Activated CD4-positive, alpha-beta T cell treated with anti-CD3 and anti-CD28 coated beads for 24 hours (primary cell): ENCODE measurements at places on chromosomes 1 and 21.

GRCh38 chr1:185939142-185939541 lies 205.0 kb downstream of the HMCN1 start:
- no peak for DNase-seq

- DNase-seq = no peak
These were observed 758 bp downstream of the TATDN3 start for GRCh38 chr1:212792396-212792908.

DNA sequence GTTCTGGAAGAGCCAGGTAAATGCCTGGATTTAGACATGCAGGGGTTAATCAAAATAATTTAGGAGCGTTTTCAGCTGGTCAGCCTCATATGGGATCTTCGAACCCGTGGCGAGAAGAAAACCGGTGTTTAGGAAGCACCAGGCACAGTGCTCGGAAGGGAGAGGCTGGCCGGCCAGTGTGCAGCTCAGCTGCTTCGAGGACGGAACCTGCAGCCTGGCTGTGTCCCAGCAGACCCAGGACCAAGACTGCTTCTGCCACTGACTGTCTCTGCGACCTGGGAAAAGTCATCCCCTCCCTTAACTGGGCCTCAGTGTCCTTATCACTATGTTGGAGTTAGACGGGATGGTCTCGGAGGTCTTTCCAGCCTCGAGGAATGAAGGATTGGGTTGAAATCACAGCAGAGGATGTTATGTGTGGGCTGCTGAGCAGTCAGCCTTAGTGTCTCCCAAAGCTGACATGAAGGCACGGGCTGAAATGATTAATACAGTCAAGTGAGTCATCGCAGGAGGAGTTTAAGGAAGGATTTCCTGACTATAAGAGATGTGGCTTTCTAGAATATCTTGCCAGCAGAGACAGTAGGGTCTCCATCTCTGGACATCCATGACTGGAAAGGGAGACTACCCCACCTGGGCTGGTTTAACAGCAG lies 20.8 kb downstream of the PPFIA4 start:
- DNase-seq = no peak

- no peak for DNase-seq
These were observed 62.8 kb downstream of the DTL start for GRCh38 chr1:212098310-212098709.

DNA sequence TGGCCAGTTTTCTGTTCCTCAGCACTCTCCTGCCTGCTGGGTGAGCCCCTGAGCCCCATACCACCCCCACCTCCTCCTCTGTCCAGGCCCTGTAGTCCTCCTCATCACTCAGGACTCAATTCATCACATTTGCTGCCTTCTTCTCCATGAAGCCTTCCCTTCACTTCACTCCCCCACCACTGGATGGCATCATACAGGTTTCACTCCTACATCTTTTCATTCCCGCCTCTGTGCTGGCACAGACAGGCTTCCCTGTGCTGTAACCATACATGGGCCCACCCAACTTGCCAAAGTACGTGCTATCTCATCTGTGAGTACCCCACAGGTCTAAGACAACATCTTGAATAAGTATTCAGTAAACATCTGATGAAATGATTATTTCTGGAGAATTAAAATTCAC lies 56.9 kb downstream of the SLC45A1 start:
- DNase-seq = no peak

DNA sequence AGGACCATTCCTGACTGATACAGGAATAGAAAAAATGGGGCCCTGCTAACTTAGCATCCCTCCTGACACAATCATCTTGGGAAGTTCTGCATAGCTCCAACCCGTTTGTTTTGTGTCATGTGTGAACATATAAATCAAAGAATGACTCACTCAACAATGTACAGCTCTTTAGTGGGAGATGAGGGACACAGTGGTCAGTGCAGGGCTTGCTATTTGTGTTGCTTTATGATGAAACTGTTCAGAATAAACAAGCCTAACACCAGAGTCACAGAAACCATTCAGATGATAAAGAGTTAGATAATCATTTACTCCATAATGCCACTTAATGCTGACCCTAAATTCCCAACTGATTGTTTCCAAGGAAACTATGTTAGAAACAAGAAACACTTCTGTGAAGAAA lies 154.2 kb upstream of the ZNHIT6 start:
- no peak for DNase-seq

DNA sequence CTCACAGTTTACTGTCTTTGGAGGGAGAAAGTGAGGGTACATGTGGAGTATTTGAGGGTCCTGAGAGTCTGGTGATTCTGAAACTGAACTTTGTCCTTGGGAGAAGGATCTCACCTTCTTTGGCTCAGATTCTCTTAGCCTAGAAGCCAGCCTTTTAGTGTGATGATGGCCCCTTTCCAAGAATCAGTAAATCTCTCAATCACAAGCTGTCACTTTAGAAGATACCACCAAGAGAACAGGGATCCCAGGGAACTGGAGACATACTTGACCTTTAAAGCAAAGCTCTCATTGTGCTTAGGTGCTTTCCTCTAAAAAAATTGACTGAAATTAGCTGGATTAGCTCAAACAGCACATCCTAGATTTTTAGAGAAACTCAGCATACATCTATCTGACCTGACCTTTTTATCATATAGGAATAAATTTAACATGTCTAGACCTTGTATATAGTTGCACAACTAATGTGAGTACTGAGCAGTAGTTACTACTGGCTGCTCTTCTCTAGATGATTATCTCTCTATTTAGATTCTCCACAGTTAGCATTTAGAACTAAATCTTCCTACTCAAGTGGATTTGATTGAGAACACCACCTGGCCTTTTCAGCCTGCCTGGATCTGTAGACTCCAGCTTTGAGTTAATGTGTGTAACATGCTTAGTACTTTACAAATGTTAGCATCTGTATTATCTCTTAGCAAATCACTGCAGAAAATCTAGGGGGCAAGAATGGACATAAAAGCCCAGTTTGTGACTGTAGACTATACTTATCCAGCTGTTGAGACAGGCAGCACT lies 157.7 kb downstream of the MAST2 start:
- DNase-seq = no peak

DNA sequence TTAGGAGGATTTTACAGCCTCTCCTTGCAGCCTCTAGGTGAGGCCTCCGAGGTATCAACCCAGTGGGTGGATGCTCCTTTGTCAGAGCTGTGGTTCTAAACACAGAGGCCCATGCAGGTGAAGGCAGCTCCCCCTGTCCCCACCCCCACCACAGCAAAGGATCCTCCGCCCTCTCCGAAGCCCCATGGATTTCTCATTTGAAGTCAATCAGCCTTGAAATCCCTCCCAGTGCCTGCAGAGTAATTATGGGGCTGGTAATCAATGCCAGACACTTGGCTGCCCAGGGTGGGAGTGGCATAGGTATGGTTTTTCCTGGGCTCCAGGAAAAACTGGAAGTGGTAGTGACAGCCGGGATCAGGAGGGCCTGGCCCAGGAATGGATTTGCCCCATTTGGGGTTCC lies 119.5 kb upstream of the CSF3R start:
- DNase-seq = no peak
